CD4-positive, alpha-beta memory T cell (primary cell): ENCODE measurements at places on chromosomes 5 and 9. TPM values are rescaled to one million over a fixed set of nuclear protein-coding genes. Genes with fewer than 3 reads are reported as not detected.

Gene LMBRD2
- polyA plus RNA-seq = 4.1 TPM

Gene CARTPT
- polyA plus RNA-seq = not detected

Gene HTR4
- polyA plus RNA-seq = not detected

Gene TRIM7
- 0.63 TPM for polyA plus RNA-seq

Gene SHISAL2B
- polyA plus RNA-seq = not detected

Gene SURF1
- 105 TPM for polyA plus RNA-seq

Gene CNTFR
- not detected for polyA plus RNA-seq

Gene PPP6C
- 62.3 TPM for polyA plus RNA-seq

Gene LVRN
- not detected for polyA plus RNA-seq

Gene SPARC
- polyA plus RNA-seq = not detected

Gene SLC45A2
- not detected for polyA plus RNA-seq

Gene CDX1
- polyA plus RNA-seq = not detected

Gene ENC1
- polyA plus RNA-seq = 0.75 TPM

Gene FPGS
- polyA plus RNA-seq = 49.4 TPM

Gene MLLT3
- 32.5 TPM for polyA plus RNA-seq

Gene LRRC70
- polyA plus RNA-seq = 0.17 TPM

Gene NTNG2
- 1.0 TPM for polyA plus RNA-seq

Gene HRCT1
- not detected for polyA plus RNA-seq

Gene SLC6A3
- polyA plus RNA-seq = not detected

Gene FLT4
- 1.2 TPM for polyA plus RNA-seq

Gene SH3TC2
- not detected for polyA plus RNA-seq

Gene ITGA2
- 0.47 TPM for polyA plus RNA-seq

Gene RAB24
- 13.3 TPM for polyA plus RNA-seq
